ENCODE measurements at places on chromosomes 12 and 14.

GRCh38 chr12:449203-449602 lies 10.5 kb upstream of the B4GALNT3 start:
- no peak for DNase-seq

- DNase-seq = no peak
Observed at GRCh38 chr12:111434680-111435338, 29.1 kb downstream of the SH2B3 start.

- DNase-seq = no peak
Observed at GRCh38 chr14:52363041-52363704, 49.1 kb downstream of the PTGER2 start.

GRCh38 chr14:98926146-98926545 lies 345.9 kb downstream of the BCL11B start:
- no peak for DNase-seq

- DNase-seq = no peak
Observed at GRCh38 chr14:99786511-99786989, 6.7 kb upstream of the EML1 start.

- no peak for DNase-seq
Observed at GRCh38 chr14:30410986-30411385, 148.0 kb upstream of the G2E3 start.

DNA sequence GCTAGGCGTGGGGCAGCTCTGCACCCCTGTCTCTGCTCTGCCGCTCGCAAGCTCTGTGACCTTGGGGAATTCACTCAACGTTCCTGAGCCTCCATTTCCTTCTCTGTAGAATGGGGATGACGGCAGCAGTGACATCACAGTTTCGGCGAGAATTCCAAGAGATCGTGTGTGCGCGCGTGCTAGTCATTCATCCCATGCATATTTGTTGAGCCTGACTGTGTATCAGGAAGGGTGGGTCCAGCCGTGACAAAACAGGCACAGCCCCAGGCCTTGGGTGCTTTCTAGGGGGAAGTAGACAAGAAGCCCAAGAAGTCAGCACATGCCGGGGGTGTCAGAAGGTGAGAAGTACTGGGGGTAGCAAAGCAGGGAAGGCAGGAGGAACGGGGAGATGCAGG lies 145.6 kb upstream of the NCOR2 start:
- no peak for DNase-seq

DNA sequence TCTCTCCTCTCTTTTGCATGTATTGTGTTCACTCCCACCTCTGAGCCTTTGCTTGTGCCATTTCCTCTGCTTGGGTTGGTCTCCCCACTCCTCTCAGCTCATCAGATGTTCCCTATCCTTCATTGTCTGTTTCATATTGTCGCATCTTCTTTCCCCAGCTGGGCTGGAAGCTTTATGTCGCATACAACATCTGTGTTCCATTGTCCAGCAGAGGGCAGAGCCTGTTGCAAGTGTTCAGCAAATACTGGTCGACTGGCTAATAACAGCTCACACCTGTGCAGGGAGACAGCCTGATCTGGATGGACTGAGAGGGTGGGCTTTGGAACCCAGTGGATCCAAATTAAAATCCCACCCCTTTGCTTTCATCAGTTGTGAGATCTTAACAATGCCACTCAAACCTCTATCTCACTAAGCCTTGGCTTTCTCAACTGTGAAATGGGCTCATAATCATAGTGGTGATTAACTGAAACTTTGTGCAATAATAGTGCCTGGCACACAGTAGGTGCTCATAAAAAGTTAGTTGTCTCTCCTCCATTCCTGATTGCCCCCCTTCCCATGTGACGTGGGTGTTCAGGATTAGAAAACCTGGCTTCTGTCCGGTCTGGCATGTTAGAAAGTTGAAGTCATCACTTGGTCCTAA lies 75.8 kb downstream of the RIN3 start:
- peak; percentile 29 for DNase-seq

DNA sequence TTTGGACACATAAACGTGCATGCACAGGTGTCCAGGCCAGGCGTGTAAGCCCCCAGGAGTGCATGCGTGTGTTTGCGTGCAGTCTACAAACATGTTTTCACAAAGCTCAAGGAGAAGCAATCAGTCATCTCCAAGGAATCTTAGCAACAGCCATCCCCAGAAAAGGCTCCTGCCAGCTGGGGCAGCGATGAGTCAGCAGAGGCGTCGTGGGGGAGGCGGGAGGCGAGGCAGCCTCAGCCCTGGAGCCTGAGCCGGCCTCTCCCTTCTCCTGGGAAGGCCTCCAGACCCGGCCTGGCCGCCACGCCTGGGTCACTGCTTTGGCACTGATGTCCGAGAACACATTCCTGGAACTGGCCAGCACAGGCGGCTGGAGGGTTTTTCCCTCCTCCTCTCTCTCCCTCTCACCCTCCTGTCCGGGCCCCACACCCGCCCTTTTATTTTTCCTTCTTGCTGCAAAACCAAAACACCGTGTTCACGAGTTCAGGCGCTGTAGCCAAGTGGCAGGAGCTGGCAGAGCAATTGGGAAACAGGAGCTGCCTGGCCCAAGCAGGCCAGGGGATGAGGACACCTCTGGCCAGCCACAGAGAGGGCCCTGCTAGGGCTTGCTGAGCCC lies 92.7 kb downstream of the LRRC74A start:
- DNase-seq = peak; percentile 92

- peak; percentile 46 for DNase-seq
Observed at GRCh38 chr12:25502118-25502517, 51.0 kb downstream of the LMNTD1 start.

DNA sequence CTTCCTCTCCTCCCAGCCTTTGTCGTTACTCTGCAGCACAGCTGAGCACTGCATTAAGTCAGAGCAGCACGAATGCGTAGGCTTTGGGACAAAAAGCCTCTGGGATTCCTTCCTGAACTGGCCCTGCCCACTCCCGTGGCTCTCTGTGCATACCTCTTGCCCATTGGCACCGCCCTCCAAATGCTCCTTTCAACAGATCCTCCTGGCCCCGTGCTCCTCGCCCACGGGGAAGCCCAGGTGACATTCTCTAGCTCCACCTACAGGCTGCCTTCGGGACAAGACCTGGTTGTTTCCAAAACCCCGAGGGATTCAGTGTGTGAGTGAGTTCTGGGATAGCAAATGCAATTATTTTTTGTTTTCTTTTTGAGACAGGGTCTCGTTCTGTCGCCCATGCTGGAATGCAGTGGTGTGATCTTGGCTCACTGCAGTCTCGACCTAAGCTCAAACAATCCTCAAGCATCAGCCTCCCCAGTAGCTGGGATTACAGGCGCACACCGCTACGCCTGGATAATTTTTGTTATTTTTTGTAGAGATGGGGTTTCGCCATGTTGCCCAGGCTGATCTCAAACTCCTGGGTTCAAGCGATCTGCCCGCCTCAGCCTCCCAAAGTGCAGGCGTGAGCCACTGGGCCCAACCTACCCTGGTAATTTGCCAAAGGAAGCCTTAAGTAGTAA lies 17.9 kb upstream of the TDRD9 start:
- peak; percentile 57 for DNase-seq

- no peak for DNase-seq
Observed at GRCh38 chr14:94710731-94711130, 59.2 kb downstream of the GSC start.

DNA sequence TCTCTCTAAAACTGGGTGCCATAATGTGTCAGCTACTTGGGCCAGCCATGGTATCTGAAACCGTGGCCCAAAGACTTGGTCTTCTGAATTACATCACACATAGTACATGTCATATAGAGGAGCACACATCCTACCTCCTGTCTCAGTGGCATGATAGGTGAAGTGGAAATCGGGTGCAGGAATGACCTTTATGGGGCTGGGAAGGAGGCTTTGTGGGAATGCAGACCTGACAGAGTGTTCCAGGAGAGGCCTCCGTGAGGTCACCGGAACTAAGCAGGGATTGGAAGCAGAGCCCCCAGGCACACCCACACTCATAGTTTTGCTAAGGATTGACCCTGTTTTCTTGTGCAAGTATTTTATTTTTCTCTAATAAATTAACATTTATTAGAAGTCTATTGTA lies 82.6 kb downstream of the NTF3 start:
- no peak for DNase-seq

DNA sequence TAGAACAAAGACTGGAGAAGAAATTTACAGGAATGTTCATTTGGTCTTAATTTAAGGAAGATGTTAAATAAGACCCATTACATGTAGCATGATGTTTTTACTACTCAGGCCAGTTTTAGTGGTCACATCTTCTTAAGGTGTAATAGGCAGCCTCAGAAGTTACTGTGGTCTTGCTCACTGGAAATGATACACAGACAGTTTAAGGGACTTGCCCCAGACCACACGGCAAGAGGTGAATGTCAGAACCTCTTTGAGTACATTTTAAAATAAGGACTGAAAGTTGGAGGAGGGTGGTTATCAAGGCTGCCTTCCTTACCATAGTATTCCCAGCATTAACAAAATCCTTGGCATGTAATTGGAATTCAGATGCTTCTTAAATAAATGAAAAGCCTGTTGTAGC lies 37.9 kb downstream of the LRRK2 start:
- DNase-seq = no peak

- no peak for DNase-seq
Observed at GRCh38 chr14:76780360-76780759, 19.1 kb downstream of the VASH1 start.

All from astrocyte of the cerebellum (primary cell).